ENCODE measurements at places on chromosomes 5 and 9.

DNA sequence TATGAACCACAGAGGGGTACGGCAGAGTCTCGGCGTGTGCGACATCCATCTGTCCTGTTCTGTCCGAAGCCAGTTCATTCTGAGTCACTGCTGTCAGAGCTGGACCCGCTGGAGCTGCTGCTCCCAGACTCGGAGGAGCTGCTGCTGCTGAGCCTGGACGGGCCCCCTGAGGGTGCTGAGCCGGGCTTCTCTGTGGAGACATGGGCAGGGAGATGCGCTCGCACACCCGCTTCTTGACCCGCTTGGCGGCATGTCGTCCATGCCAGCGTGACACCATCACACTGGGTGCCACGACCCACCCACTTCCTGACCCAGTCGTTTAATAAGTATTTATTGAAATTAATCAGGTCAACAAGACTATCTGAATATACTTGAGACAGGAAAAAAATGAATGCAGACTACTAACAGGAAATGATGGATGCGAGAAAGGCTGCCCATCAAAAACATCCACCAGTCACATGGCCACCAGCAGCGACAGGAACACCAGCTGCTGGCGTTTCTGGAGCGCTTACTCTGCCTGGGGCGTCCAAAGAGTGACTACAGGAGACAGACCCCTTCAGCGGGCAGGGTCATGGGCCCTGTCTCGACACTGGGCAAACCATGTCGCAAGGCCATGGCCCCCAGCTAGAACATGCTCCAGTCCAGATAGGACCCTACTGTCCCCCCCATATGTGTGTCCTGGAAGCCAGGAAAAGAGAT, 8.4 kb downstream of the BRD3OS start:
- no peak for DNase-seq

- DNase-seq: peak; percentile 70
Measured at GRCh38 chr9:83334320-83334719, 203.9 kb downstream of the FRMD3 start.

DNA sequence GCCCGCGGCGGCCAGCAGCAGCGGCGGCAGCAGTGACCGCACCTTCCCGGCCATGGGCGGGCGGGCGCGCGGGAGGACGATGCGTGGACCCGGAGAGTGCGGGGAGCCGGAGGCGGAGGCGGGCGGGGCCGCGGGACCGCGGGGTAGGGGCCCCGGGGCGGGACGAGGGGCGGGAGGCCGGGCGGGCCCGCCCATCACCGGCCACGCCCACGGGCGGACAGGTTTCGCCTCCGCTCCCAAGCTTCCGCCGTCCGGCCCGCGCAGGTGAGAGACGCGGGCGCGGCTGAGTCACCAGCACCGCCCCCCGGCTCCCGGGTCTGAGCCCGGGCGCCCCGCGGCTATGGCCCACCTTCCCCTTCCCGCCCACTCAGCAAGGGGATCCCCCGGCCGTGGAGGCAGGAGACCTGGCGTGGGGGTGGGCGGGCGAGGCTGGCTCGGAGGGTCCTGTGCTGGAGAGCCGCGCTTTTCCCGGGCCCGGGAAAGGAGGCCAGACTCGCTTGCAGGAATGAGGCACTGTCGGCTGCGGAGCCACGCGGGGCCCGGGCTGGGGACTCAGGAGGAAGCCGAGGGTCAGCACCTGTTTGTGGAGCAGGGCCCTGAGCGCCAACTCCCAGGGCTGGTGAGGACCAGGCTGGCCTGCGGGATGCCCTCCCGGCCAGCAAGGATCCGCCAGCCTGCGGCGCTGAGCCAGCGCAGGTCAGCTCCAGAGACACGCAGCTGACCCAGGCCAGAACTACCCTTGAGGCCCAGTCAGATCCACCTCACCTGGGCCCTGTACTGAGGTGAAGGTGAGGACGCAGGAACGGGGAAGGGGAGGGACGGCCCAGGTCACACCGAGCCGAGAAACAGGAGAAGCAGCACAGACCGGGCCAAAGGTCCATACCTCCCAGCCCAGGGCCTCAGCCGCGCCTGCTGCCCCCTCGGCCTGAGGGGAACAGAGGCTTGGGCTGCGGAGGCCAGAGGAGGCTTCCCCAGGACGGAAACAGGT, at the start of gene ENTPD2:
TSS of gene ENTPD2 (minus strand) at position 118 of the 988 bp plus-strand sequence. CDS start at position 54, 64 bp downstream.
- peak; percentile 56 for DNase-seq

- DNase-seq: no peak
Measured at GRCh38 chr5:14110680-14111079, 32.5 kb upstream of the TRIO start.

DNA sequence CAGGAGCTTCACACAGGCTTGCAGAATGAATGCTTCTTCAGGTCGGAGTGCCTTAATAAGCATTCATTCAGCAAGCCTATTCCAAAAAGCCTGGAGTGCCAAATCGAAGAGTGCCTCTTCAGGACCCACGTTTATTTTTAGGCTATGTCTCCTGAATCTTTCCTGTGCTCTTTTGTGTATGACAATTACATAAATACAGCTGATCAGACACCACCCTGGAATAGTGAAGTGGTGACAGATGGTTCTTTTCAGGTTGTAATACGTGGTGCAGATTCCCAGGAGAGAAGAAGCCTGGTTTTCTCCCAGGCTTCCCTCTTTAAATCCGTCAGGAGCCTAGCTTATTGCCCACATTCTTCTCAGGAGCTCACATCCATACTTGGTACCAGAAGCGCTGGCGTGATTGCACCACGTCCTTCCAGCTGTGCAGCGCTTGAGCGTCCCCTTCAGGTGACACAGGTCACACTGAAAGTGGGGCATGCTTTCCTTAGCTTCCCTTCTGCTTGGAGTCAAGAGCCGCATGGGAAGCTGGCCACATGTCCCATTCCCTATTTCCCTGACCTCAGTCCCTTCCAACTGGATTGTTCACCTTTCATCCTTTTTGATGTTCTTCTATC, 123.1 kb downstream of the ADCY2 start:
- peak; percentile 16 for DNase-seq

GRCh38 chr5:61330341-61330844, 1.7 kb upstream of the ZSWIM6 start:
- peak; percentile 28 for DNase-seq

DNA sequence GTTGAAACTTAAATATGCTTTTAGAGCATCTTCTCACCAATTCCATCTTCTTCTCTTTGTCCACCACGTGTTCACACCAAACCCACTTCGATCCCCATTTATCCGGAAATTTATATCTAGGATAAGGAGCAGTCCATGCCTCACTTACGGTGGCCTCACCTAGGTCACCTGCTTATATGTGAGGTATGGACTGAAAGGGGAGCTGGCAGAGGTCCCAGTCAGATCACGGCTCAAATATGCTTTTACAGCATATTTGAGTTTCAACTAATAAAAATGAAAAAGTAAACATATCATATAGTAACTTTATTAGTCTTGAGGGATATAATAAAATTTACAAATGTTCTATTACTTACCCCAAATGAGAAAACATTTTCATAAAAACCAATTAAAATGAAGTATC, 508.4 kb downstream of the CDH18 start:
- DNase-seq: no peak

- DNase-seq: no peak
Measured at GRCh38 chr9:74303945-74304344, 193.2 kb upstream of the RORB start.

- DNase-seq: no peak
Measured at GRCh38 chr5:4383518-4384198, 756.5 kb upstream of the ADAMTS16 start.

- DNase-seq: no peak
Measured at GRCh38 chr9:88828018-88828417, 163.2 kb upstream of the S1PR3 start.

DNA sequence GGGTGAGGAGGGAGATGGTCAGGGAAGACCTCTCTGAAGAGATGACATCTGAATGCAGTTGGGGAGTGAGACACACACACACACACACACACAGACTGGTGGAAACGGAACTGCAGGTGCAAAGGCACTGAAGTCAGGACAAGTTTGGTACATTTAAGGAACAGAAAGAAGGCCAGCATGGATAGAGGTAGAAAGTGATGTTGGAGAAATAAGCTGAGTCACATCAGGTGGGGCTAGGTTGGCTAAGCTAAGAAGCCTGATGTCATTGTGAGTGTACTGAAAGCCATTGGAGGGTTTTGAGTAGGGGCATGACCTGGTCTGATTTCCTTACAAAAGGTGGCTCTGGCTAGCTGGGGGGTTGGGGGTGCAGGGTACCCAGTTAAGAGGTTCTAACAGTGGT, 3.1 kb downstream of the BSPRY start:
- no peak for DNase-seq

GRCh38 chr9:94867842-94868312, 141.4 kb downstream of the AOPEP start:
- no peak for DNase-seq

DNA sequence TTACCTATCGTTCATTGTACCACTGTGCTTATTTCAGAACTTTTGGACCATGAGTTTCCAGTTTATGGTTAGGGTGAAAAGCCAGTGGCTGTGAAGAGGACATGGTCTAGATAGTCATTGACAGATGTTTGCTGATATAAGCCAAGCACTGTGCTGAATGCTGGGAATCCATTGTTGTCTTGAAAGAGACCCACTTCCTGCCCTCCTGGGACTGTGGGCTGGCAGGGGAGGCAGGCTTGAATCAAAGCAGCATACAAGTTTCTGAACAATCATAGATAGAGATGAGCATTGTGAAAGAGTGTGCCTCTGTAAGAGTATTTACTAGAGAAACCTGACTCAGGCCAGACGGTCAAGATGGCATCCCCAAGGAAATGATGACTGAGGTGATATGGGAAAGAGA, 73.4 kb downstream of the NMUR2 start:
- DNase-seq: no peak

- no peak for DNase-seq
Measured at GRCh38 chr5:135318037-135318436, 81.0 kb downstream of the MACROH2A1 start.

- DNase-seq: no peak
Measured at GRCh38 chr5:81908771-81909170, 63.1 kb upstream of the ATG10 start.

DNA sequence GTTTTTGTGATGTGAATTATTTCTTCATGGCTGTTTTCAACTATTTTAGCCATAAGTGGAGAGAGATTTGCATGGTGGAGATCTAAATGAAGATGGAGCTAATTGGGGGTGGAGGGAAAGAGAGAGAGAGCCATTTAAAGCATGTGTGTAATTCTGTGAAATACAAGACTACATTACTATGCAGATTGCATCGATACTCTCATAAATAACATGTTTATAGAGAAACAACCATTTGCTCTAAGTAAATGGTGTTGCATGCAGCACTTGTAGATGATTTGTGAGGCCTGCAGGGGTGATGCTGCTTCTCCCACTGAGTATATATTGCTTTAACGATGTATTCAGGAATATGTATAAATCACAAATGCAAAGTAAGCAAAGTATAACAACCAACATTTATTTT, 270.2 kb upstream of the RIOK2 start:
- DNase-seq: no peak

- no peak for DNase-seq
Measured at GRCh38 chr9:96721303-96721702, 56.6 kb downstream of the ZNF510 start.

- DNase-seq: no peak
Measured at GRCh38 chr5:158166424-158166823, 307.5 kb upstream of the CLINT1 start.

DNA sequence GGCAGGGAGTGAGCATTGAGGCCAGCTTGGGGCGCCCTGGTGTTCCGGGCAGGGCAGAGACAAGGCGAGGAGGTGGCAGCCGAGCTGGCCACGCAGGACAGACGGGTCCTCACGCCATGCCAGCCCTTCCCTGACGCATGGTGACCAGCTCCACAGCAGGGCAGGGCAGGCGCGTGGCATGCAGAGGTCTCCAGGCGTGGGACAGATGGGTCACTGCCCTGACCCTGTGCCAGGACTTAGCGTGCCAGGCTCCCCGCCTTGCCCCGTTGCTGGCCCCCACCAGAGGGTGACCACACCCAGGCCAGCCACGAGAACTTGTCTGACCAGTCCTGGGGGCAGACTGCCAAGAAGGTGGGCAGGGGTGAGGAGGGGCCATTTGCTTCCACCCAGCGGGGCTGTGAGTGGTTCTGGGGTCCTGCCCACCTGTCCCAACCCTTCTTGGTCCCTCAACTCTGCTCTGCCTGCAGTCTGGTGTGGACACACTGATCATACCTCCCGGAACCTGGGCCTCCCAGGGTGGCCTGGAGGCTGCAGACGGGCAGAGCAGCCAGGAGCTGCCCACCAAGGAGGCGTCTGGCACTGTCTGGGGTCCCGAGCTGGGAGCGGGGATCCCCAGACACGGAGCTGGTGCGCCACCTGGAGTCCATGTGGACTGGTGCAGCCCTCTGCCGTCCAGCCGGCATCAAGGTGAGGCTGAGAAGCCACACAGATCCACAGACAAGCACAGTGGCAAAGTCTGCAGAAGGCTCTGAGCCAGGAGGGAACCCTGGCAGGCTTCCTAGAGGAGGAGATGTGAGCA, at the start of gene RNF224:
TSS of gene RNF224 (plus strand) at position 449 of the 799 bp plus-strand sequence. CDS start 834 bp downstream, outside the sequence.
- peak; percentile 75 for DNase-seq

- DNase-seq: no peak
Measured at GRCh38 chr5:139711906-139712224, 63.7 kb downstream of the CXXC5 start.

DNA sequence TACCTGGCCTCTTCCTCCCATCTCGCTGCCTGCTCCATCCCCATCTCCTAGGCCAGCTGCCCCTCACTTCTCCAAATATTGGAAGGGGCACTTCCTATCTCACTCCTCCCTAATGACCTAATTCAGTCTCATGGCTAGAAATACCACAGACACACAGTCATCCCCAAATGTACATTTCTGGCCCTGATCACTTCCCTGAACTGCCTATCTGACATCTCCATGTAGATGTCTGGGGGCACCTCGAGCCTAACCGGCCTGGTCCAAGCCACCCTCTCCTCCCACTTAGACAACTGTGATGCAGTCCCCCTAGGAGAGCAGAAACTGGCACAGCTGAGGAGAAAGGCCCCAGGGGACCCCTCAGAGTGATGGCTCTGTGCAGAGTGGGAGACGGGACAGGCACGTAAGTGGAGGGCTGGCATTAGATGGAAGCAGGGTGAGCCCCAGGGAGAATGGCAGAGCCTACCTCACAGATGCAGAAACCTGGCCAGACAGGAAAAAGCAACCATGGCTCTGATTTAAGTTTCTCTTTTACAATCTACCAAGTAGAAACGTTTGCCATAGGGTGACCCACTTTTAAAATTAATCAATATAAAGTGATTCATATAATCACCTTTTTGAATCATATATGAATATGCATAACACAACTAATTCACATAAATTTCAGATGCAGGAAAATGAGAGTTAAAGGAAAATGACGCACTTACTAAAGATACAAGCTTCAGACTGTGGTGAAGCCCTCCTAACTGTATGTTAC, 22.1 kb downstream of the CAMSAP1 start:
- DNase-seq: no peak

- no peak for DNase-seq
Measured at GRCh38 chr9:16150501-16150900, 597.7 kb downstream of the CCDC171 start.

DNA sequence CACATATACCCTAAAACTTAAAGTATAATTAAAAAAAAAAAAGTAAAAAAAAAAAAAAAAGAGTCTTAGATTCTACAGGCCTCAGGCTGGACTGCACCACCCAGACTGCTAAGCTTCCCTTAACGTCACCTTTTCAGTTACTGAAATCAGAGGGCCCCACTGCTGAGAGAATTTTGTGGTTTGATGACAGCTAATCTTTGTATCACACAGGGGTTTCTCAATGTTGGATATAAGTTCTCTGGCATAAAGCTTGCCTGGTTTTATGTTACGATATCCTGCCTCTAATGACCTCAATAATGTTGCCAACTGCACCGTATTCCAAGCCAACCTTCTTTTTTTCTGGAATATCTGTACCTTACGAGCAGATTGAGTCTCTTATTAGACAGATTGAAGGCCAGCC, 43.1 kb upstream of the C6 start:
- DNase-seq: no peak

- DNase-seq: no peak
Measured at GRCh38 chr9:138064547-138064946, 187.0 kb downstream of the CACNA1B start.

Data from HEK293T (cell line).